ENCODE measurements at places on chromosomes 6 and 20. TPM values are rescaled to one million over a fixed set of nuclear protein-coding genes. Genes with fewer than 3 reads are reported as not detected.

CLPSL2 gene
- not detected for total RNA-seq

GLP1R gene
- total RNA-seq: not detected

MYO6 gene
- 19.9 TPM for total RNA-seq

SLC17A9 gene
- total RNA-seq: 12.7 TPM

HCRTR2 gene
- not detected for total RNA-seq

UNC5CL gene
- 0.48 TPM for total RNA-seq

NFKBIE gene
- total RNA-seq: 6.6 TPM

ZSCAN16 gene
- total RNA-seq: 3.4 TPM

PBOV1 gene
- total RNA-seq: not detected

SIM1 gene
- not detected for total RNA-seq

PXDC1 gene
- 133 TPM for total RNA-seq

TRAPPC3L gene
- not detected for total RNA-seq

SLCO4A1 gene
- 44.4 TPM for total RNA-seq

FARS2 gene
- 13.3 TPM for total RNA-seq

SMIM28 gene
- total RNA-seq: not detected

LY6G6C gene
- not detected for total RNA-seq

RBPJL gene
- not detected for total RNA-seq

C6orf15 gene
- not detected for total RNA-seq

FRK gene
- 0.80 TPM for total RNA-seq

MICA gene
- total RNA-seq: 9.9 TPM

LHFPL5 gene
- not detected for total RNA-seq

HLA-DRA gene
- 174 TPM for total RNA-seq

BANF2 gene
- not detected for total RNA-seq

SPATA2 gene
- 4.9 TPM for total RNA-seq

GSTA3 gene
- not detected for total RNA-seq

SCUBE3 gene
- 0.22 TPM for total RNA-seq

TRIM38 gene
- 11.5 TPM for total RNA-seq

FLRT3 gene
- total RNA-seq: 0.06 TPM

DEFB124 gene
- total RNA-seq: 1.7 TPM

IL17F gene
- not detected for total RNA-seq
